ENCODE measurements at places on chromosomes 5 and 9. TPM values are rescaled to one million over a fixed set of nuclear protein-coding genes. Genes with fewer than 3 reads are reported as not detected.
A peak's percentile ranks its signal among the peaks of the same experiment; 100 is the strongest.

PCDHGC4 gene
- total RNA-seq = 4.9 TPM

- H3K27ac ChIP-seq = no peak overlapping the region
- no peak for DNase-seq
- peaks cover 8% of the 10 kb centered on the region for H3K36me3 ChIP-seq
- H3K4me1 ChIP-seq = no peaks in the 10 kb centered on the region
These were observed 79.6 kb downstream of the TLE4 start for GRCh38 chr9:79651251-79651795.

- H3K27ac ChIP-seq = no peak overlapping the region
- no peak overlapping the region for H3K4me3 ChIP-seq
- no peak for DNase-seq
- no peaks in the 10 kb centered on the region for H3K4me1 ChIP-seq
- no peaks in the 10 kb centered on the region for H3K27me3 ChIP-seq
These were observed 2051.3 kb upstream of the CDH9 start for GRCh38 chr5:29089591-29090130.

GRCh38 chr5:89930591-89931392 is 478.8 kb downstream of the CETN3 start:
- no peaks in the 10 kb centered on the region for H3K4me1 ChIP-seq
- no peak overlapping the region for H3K27ac ChIP-seq
- H3K4me3 ChIP-seq = no peak overlapping the region
- H3K27me3 ChIP-seq = no peaks in the 10 kb centered on the region

- H3K27me3 ChIP-seq = no peaks in the 10 kb centered on the region
- H3K36me3 ChIP-seq = no peaks in the 10 kb centered on the region
- H3K4me3 ChIP-seq = peak within 1 kb of the TSS; percentile 82
- peaks cover 36% of the 10 kb centered on the region for H3K4me1 ChIP-seq
These were observed at the start of gene JADE2 for GRCh38 chr5:134524826-134525682. TSS of gene JADE2 (plus strand) at chr5:134525670. CDS start at chr5:134535858, 10,188 bp downstream.

GRCh38 chr5:116747881-116748280 is 173.3 kb upstream of the SEMA6A start:
- no peak overlapping the region for H3K4me3 ChIP-seq
- peaks cover 8% of the 10 kb centered on the region for H3K4me1 ChIP-seq
- H3K36me3 ChIP-seq = no peaks in the 10 kb centered on the region
- DNase-seq = no peak
- H3K27ac ChIP-seq = no peak overlapping the region
